ENCODE measurements at places on chromosomes 5 and 9.

GRCh38 chr5:83312663-83313062, 158.9 kb upstream of the VCAN start:
- no peak for DNase-seq

DNA sequence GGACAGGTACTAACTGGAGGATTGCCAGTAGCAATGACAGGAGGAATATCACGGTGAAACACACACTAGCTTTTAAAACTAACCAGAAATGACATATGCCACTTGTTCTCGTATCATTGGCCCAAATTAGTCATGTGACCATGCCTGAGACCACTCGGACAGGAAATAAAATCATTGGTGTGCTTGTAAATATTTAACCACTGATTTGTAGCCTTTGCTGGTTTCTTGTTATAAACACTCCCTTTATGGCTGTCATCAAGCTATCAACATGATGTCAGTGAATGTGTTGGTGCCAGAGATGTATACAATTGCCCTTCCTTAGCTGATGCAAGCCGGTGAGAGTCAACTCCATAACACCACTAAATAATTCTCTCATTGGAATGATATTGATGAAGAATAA, 123.7 kb upstream of the ANKH start:
- DNase-seq = no peak

GRCh38 chr5:94072116-94072515, 330.7 kb upstream of the POU5F2 start:
- no peak for DNase-seq

DNA sequence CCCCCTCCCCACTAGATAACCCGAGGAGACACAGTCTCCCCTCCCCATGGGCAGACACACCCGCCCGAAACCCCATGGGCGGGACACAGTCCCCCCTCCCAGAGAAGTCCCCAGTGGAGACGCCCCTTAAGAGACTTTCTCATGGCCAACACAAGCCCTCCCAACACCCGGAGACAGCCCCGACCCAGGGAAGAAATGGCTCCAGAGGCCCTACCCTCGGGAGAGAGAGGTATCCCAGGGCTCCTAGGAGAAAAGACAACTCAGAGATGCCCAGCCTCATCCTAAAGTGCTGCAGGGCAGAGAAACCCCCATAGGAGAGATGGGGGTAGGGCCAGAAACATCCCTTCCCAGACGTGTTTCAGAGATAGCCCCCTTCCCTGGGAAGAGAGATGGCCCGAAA, 27.4 kb downstream of the PCDH1 start:
- no peak for DNase-seq

GRCh38 chr5:42487077-42487476, 63.8 kb downstream of the GHR start:
- no peak for DNase-seq

- DNase-seq = no peak
These were observed 45.8 kb downstream of the RAB3C start for GRCh38 chr5:58628626-58629025.

- no peak for DNase-seq
These were observed 20.3 kb upstream of the SERINC5 start for GRCh38 chr5:80276186-80276585.

GRCh38 chr5:15501091-15501791, 1.3 kb downstream of the FBXL7 start:
- DNase-seq = no peak

GRCh38 chr5:124644138-124644537, 102.3 kb downstream of the ZNF608 start:
- no peak for DNase-seq

DNA sequence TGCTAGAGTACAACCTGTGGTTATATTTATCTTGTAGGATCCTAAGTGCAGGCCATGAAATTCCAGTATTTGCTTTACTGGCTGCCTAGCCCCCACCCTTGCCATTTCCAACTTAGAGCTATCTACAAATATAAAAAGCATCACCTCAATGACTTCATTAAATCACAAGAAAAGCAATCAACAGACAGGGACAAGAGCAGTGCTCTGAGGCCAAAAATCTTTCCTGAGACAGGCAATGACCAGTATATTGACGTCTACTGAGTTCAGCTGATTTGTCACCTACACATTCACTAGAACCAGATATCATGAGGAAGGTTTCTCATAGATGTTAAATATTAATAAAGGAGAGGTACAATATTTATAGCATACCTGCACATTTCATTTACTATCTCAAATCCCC, 38.4 kb upstream of the CTNNAL1 start:
- DNase-seq = no peak

GRCh38 chr5:176454724-176455394, 6.7 kb downstream of the FAF2 start:
- DNase-seq = no peak

DNA sequence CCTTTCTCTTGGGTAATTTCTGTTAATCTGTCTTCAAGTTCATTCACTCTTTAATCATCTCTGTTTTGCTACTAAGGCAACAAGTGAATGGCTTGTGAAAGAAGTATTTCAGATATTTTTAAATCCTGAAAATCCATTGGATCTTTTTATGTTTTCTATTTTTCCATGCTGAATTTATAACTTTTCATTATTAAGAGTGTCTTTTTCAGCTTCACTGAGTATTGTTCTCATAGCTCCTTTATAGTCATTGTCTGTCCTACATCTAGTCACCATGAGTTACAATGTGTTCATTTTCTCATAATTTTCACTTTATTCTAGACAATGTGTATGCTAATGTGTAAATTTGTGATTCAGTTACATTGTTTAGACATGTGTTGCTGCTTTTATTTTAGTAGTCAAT, 556.4 kb downstream of the TUSC1 start:
- no peak for DNase-seq

DNA sequence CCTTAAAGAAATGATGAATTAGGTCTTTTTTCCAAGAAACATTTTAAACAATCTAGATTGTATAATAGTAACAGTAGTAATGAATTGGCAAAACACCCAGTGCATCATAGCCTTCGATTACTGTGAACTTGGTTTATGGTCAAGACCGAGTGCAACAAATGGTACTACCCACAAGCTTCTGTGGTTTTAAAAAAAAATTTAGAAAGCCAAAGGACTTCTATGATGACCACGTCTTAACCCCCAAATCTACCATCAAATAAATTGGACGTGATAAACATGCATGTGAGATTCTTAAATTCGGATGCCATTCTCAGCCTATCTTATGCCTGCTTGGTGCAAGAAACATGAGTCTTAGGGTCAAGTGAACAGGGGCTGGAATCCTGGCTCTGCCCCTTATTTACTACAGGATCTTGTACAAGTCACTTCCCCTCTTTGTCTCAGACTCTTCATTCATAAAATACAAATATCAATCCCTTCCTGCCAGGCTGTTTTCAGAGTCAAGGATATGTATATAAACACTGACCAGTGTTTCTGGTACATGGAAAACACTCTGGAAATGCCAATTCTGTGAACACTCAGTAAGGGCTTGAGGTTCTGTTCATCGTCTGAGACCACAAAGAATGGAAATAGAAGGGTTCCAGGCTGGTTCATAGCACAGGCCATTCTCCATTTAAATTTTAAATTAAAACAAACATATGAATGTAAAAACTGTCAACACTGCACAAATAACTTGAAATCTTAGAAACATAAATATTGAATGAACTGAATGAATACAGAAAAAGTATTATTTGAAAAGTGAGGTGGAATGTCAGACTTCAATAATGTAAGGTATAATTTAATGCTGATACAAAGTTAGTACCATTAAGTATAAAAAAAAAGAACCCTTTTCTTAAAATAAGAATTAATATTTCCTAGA, 107.8 kb downstream of the NR6A1 start:
- no peak for DNase-seq

DNA sequence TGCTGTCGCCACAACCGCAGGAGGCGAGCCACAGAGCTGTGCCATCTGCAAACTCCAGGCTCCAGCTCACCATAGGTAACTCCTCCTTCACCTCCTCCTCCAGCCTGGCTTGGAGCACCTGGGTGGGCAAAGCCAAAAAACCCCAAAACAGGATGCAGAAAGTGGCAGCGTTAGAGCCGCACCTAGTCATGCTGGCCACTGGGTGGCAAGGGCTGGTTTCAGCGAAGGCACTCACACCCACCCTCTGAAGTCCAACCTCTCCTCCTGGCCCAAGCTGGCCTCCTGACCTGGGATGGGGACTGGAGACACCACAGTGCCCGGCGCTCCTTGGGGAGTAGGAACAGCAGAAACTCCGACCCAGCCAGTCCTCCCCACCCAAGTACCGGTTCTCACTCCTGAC, 28.7 kb upstream of the ZNF354B start:
- DNase-seq = no peak

GRCh38 chr5:43042626-43043399, 2.7 kb upstream of the ANXA2R start:
- DNase-seq = no peak

DNA sequence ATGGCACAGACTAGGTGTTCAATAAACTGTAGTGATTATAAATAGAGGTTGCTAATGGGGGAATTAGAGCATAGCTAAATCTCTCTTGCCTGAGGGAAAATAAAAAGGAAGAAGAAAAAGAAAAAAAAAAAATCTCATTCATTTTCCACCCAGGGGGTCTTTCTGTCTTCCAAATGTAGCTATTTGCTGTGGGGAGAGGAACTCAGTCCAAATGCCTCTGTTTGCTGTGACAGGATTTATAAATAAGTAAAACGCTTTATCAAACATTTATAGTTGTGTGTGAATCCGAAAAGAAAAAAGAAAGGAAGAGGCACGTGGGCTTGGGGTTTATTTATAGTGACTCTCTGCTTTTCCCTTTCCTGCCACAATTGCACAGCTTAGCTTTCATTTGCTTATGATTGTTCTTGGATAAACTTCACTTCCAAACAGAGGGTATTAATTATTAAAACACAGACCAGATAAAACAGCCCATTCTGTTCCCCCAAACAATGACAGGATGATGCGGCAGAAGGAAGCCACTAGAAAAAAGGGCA, 245.7 kb downstream of the ASTN2 start:
- no peak for DNase-seq

DNA sequence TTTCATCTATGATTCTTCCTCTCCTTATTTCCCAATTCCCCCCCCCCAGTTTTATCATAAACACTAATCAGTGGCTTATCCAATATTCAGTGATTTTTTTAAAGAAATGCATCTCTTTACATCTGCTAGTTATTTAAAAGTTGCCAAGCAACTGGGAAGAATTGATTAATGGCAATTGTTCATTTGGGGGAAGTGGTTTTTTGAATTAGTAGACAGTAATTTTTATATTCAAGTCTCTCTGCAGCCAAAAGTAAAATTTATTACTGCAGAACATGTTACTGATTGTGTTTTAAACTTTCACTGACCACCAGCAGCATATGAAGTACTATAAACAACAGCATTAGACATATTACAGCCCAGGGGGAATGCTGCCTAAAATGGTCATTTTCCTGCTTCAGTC, 308.8 kb upstream of the NREP start:
- no peak for DNase-seq

GRCh38 chr5:92841604-92842155, 739.3 kb downstream of the NR2F1-AS1 start:
- DNase-seq = no peak

DNA sequence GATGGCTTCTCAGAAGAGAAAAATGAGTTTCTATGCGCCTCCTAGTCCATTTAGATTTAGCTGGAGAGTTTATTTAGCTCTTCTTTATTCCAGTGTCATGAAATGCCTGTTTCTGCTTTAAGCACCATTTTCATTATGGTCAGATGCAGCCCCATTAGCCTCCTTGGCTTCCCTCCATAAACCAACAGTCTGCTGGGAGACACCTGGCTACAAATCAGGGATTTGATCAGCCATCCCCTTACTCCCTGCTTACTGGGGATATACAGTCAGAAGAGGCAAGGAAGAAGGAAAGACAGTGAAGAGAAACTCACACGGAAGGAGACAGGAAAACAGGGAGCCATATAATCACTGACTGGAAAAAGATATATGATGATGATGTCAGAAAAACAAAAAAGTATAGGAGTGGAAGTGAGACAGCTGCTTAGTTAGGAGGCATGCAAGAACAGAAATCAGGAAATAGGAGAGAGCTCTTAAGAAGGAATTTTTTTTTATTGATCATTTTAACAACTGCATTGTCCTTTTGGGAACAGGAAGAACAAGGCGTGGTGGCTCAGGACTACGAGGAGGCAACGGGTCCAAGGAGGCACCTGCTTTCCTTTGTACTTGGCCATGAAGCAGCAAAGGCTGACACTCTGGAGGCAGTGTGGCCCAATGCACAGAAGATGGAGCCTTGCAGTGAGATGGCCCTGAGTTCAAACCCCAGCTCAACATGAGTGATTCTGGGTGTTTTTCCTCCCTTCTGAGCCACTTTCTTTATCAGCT, 56.1 kb downstream of the MED27 start:
- DNase-seq = no peak

- DNase-seq = no peak
These were observed 319.3 kb upstream of the CHD1 start for GRCh38 chr5:99248066-99248465.

DNA sequence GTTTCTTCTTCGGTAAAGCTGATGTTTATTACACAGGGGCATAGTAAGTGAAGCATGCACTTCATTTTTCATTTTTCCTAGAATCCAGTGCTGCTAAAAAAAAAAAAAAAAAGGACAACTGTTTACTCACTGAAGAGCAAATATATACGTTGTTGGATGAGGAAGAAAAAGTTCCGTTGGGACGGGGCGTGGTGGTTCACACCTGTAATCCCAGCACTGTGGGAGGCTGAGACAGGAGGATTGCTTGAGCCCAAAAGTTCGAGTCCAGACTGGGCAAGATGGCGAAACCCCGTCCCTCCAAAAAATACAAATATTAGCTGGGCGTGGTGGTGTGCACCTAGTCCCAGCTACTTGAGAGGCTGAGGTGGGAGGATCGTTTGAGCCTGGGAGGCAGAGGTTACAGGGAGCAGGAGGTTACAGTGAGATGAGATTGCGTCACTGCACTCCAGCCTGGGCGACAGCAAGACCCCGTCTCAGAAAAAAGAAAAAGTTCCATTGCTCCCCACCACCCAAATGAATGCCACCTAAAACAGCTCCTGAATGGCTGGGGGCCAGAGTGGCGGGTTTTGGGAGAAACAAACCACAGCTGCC, 60.1 kb upstream of the GNE start:
- no peak for DNase-seq

Measured in LNCaP clone FGC (cell line).